GM12892 (cell line): ENCODE measurements at places on chromosomes 11 and 22.

GRCh38 chr11:17347676-17348075 is 3.9 kb upstream of the NCR3LG1 start:
- DNase-seq, result no peak

DNA sequence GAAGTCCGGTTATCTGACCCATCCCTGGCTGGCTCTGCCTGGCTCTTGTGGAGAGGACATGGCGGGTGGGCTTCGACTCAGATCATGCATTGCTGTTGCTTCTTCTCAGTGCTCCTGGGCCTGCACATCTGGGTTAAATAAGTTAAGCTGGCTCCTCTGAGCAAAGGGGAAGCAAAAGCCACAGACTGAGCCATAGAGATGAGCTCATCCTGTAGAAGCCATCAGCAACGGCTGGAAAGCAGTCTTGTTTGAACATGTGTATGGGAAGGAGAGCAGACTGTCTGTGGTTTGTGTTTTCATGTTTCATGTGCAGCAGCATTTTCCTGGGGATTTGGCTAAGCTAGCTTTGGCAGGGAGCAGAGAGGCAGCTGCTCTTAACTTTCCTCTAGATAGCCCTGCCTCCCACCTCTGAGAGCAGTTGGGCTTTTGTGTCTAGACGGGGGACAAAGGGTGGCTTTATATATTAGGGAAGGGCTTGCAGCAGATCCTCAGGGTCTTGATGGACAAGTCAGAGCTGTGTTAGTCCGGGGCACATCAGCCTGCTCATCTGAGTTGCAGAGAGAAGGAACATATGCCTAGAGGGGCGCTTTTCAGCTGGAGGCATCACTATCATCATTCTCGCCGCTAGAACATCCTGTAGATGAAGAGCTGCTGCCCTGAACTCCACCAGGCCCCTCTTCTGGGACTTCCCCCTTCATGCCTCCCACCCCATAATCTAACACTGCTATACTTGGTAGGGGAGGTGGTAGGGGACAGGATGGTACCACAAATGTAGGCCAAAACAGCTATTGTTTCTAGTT is 14.9 kb downstream of the DCPS start:
- no peak for DNase-seq

DNA sequence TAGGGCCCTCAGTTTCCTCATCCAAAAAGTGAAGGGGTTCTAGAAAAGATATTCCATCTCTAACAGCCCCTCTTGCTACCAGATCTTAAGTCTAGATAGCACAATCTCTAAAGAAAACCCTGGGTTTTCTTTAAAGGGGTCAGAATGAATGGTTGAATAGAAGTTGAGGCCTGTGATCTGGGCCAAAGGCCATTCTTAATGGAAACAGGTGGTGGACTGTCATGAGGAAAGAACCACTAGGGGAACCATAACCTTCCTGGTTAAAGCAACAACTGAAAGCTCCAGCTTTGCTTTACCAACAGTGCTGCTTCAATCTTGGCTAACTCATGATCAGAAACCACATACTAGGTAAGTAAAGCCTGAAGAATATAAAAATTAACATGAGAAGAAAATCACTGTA is 1.8 kb downstream of the CELF1 start:
- peak; percentile 31 for DNase-seq

DNA sequence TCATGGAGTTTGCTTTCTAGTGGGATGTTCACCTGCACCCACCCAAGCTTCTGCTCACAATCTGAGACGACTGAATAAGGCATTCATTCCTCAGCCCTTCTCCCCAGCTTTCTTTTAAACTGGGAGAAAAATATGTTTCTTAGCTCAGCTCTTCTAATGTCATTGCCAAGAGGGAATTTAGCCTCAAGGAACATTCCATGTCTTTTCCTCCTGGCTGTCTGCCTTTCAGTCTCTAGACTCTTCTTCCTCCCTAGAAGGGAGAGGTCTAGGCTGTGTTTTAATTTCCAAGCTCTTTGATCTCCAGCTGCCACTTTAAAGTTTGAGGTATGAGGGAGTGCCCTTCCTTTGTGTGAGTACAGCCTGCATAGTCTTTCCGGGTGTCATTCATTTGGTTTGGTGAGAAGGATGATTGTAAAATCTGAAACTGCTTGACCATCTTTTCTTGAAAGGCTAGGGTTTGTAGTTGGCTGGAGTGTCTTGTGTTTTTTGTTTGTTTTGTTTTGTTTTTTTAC is 11.7 kb upstream of the HTATIP2 start:
- no peak for DNase-seq
